ENCODE measurements at places on chromosomes 16 and 17.

DNA sequence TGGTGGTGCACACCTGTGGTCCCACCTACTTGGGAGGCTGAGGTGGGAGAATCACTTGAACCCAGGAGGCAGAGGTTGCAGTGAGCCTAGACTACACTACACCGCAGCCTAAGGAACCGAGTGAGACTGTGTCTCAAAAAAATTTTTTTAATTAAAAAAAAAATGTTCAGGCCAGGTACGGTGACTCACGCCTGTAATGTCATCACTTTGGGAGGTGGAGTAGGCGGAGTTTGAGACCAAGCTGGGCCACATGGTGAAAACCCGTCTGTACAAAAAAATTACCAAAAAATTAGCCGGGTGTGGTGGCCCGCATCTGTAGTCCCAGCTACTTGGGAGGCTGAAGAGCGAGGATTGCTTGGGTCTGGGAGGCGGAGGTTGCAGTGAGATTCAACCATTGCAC, 3.6 kb upstream of the FAM222B start:
- no peak for DNase-seq

- peak; percentile 26 for DNase-seq
Measured at GRCh38 chr17:600576-601243, 113.9 kb downstream of the VPS53 start.

DNA sequence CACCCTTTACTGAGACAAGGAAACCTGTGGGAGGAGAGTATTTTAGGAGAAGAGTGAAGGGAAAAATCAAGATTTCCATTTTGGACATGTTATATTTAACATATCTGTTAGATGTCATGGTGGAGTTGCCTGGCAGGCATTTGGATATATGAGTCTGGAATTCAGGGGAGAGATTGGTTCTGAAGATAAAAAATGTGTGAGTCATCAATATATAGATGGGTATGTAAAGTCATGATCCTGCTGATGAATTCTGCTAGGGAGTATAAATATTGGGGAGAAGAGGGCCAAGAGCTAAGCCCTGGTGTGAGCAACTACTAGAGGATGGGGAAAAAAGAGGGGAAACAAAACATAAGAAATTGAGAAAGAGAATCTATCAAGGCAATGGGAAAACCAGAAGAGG, 151.3 kb upstream of the SOX9 start:
- no peak for DNase-seq

DNA sequence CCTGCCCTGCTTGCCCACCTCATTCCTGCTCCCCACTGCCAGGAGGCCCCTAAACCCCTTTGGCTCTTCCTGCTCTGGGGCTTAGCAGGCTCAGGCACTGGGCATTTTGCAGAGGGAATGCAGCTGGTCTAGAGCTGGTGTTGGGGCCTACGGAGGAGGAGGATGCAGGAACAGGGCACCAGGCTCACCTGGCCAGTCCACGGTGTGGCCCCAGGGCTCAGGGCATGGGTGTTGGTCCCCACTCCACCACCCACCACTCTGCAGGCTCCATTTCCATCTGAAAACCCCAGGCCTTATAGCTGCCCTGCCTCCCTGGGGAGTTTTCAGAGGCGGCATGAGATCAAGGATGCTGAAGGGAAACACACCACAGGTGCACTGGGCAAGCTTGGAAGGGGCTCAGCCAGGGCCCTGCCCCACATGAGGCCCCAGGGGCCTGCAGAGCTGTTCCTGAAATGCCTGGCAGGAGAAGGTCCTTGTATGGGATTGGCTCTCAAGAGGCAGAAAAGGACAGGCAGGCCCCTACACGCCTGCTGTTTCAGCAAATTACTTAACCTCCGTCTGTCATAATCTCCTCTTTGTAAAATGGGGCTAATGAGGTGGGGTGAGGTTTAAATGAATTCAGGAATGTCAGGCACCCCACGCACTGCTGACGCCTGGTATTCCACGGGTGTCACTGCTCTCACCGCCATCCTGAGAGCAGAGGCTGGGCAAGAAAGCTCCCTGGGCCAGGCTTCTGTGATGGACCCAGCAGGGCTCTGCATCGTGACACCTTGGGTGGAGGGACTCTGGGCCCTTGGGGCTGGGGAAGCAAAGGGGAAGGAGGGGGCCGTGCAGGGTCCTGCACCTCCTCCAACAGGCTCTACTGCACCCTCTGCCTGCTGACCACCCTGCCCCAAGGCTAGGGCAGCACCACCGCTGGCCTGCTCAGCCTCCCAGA, 9.3 kb downstream of the SLC47A2 start:
- no peak for DNase-seq

GRCh38 chr16:87948119-87948545, 3.1 kb upstream of the BANP start:
- DNase-seq, result no peak

GRCh38 chr17:34580685-34581445, 1.5 kb downstream of the TMEM132E start:
- no peak for DNase-seq

GRCh38 chr17:20189302-20189701, 180.1 kb downstream of the SPECC1 start:
- DNase-seq, result peak; percentile 79

GRCh38 chr16:86814256-86814655, 235.9 kb downstream of the FOXL1 start:
- no peak for DNase-seq

DNA sequence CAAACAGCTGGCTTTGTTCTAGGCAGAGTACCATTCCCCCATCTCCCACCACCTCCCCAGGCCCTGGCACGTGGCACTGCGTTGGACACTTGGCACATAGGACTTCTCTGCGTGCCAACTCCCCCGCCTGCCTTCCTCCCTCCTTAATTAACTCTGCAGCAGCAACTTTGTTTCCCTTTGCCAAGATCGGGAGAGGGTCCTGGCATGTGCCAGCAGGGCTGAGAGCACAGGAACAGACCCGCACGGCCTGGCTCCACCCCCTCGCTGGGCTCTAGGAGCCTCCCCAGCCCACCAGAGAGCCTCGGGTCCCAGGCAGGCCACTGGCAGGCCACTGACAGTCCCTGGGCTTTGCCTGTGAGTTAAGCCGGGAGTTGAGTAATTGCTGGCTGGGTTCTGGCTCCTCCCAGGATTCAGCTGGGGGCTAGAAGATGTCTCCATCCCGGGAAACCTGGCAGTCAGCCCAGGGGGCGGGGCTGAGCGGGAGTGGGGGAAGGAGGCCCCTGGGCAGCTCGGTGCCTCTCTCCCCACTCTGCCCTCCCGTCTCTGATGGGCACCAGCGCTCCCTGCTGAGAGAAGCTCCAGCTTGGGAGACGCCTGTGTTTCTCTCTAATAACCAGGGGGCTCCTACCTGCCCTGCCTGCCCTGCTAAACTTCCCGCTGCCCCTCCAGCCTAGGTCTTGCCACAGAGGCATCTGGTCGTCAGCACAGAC, 224.0 kb upstream of the TNRC6C start:
- peak; percentile 52 for DNase-seq
